ENCODE measurements at places on chromosomes 1 and 21.
A peak's percentile ranks its signal among the peaks of the same experiment; 100 is the strongest.

DNA sequence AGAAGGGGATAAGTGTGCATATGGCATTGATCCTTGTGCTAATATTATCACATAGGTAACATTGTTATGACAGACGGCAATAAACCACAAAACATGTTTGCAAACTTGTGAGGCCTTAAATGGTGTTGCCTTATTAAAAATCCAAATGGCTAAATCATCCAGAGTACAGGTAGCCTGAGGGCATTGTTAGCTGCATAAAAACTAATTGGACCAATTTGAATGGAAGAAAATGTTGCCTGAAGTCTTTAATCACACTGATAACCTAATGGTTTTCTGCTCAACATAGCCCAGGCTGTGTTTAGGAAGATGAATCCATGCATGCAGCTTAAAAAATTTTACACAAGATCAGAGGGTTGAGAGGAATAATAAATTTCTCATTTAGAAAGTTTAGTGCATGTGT is 19.4 kb upstream of the LRRC53 start:
- no peak for DNase-seq

DNA sequence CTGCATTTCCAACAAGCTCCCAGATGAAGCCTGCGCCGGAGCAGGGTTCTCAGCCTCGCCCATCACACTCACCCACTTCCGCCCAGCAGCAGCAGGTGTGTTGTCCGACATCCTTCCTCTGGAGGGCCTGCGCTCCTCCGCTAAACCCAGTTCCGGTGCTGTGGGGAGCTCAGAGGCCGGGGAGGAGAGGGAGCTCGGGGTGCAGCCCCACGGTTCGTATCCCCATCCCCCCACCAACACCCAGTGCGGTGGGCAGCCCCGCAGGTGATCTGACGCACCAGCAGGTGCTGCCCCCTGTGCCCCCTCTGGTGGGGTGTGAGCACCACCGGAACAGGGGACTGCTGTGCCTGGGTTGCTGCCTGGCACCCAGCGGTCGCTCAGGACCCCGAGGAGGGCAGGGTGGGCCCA is 3.4 kb upstream of the PEX10 start:
- peak; percentile 48 for DNase-seq

DNA sequence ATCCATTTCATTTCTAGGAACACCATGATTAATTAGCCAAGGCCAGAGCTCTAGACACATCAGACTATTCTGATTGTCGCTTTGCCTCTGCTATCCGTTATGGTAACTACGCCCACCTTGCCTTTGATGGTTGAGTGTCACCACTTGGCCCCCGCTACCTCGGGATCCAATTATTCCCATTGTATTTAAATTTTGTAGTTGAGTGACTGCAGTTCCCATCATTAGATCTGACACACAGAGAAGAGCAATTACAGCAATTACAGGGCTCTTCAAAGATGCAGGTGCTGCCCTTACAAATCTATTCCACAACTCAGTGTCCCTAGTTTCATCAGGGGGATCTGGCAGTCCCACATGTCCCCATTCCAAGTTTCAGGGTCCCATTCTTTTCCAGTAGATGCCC is 44.9 kb upstream of the ABCA4 start:
- DNase-seq, result no peak

GRCh38 chr1:30085811-30086770 is 637.3 kb downstream of the MATN1 start:
- DNase-seq, result no peak

- DNase-seq, result no peak
Measured at GRCh38 chr1:199264283-199264682, 625.4 kb downstream of the PTPRC start.

DNA sequence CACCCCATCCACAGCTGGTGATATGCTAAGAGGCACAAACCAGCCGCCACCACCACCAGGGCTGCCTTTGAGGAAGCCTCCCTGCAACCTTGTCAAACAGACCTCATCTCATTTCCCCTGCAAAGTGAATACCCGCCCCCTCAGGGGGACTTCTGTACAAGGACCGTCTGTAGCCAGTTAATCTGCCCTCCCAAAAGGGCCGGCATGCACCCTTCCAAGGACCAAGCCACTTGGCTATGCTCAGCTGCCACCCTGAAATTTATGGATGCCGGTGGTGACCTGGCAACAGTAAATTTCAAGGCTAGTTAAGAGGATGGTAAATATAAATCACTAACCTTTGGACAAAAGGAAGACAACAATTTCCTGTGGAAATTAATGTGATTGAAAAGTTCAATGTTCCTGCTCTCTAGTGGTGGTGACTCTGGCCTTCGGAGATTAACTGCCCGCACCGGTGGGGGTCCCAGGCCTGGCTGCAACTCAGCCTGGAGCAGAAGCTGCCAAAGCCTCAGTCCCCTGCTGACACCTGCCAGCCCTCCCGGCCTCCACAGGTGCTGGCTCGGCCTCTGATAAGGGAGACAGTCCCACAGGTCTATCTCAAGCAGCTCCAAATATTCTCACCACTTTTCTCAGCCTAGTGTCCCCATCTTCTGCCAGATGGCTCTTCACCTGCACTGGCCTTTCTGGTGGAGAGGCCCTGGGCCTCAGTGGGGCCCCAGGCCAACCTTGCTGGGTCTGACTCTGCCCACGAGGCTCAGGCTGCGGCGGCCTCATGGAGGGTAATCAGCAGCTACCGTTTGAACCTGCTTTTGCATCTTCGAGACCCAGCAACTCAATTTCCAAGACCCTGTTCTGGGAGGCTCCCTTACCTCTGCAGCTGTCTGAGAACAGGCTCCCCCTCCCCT is 12.2 kb downstream of the TMEM53 start:
- DNase-seq, result no peak

DNA sequence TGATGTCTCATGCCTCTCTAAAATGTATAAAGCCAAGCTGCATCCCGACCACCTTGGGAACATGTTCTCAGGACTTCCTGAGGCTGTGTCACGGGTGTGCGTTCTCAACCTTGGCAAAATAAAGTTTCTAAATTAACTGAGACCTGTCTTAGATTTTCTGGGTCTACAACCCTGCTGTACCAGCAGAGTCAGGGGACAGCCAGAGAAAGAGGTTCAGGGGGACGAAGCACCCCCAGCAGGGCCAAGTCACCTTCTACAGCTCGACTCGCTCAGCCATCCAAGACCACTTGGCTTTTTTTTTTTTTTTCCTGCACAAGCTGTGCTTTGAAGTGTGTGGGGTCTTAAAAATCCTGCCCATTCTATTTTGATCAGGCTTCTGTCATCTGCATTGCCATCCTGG is 28.5 kb upstream of the PDE9A start:
- DNase-seq, result no peak

- DNase-seq, result no peak
Measured at GRCh38 chr1:37270639-37271038, 203.7 kb upstream of the ZC3H12A start.

DNA sequence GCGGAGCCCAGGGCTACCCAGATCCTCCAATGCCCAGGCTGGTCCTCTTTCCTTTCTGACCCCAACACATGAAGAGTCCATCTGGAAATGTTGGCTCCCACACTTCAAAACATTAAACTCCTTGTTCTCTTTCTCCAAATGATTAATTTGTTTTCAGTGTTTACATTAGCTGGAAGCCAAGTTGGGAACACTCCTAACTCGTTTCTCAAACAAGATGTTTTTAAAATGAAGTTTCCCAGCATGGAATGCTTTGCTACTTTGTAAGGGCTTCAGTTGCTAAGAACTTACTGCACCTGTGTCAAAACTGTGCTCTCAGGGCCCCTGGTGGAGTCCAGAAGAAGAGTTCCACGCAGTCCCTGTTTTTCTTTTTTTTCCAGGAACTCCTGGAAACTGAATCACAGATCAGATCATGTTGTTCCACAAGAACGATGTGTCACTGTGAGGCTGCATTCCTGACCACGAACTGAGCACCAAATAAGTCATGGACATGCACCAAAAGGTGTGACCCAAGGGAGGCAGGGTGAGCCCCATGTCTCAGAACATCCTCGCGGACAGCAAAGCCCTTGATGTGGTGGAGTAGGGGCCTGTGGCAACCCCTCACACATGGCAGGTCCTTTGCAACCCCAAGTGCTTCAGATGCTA is 257.3 kb downstream of the KCNJ6 start:
- DNase-seq, result no peak

- no peak for DNase-seq
Measured at GRCh38 chr1:21308330-21308729, 18.1 kb upstream of the ECE1 start.

DNA sequence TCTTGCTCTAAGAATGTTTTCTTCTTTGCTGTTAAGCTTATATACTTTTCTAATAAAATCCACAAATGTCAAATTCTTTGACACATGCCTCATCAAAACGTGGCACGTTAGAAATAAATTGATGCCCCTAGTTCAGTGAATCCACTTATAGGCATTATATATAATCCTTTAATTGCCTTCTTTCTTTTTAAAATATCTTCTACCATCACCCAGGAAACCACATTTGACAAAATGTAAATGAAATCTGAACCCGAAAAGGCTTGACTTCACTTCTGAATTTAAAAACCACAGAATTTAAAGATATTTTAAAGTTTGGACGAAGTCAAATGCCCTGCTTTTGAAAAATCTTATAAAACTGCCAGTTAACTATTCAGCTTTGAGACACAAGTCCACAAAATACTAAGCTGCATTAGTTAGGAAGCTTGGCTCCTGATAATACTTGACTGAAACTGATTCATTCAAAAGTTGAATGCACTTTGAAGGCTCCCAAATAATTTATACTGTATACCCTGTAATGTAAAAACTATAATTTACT is 22.4 kb upstream of the KIFAP3 start:
- DNase-seq, result no peak

DNA sequence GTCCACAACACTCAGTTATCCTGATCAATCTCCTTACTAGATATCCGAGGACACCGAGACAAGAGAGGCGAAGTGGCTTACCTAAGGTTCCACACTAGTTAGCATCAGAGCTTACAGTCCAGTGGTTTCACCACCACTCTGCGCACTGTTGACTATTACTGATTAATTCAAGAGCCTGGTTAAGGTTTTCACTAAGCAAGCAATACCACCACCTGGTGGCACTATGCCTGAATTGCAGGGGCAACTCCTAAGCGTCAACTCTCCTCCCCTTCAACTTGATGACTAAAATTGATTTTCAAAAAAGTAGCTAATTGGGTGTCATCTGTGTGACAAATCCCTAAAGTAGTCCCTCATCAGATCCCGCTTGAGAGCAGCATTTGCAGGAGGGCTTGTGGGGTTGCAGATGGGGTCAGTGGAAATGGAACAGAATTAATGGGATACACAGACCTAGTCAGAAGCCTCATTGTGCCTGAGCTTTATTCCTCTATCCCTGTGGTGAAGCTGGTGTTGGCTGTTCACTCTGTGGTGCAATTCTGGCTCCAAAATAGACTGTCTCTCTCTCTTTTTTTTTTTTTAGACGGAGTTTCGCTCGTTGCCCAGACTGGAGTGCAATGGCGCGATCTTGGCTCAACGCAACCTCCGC is 9.1 kb downstream of the TTC22 start:
- DNase-seq, result peak; percentile 43

- no peak for DNase-seq
Measured at GRCh38 chr1:200426196-200426595, 16.4 kb upstream of the ZNF281 start.

DNA sequence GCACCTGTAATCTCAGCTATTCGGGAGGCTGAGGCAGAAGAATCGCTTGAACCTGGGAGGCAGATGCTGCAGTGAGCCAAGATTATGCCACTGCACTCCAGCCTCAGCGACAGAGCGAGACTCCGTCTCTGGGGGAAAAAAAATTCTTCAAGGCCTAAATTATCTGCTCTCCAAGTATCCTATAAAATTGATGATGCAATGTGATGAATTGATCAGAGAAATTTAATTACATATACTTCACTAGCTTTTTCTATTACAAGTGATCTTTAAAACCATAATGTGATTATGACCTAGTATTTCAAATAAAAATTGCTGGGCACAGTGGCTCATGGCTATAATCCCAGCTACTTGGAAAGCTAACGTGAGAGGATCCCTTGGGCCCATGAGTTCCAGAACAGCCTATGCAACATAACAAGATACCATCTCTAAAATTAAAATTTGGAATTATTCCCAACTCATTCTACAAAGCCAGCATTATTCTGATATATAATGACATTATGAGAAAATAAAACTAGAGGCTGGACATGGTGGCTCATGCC is 43.7 kb downstream of the ARID4B start:
- DNase-seq, result no peak

- DNase-seq, result no peak
Measured at GRCh38 chr1:203479646-203480045, 4.0 kb downstream of the PRELP start.

DNA sequence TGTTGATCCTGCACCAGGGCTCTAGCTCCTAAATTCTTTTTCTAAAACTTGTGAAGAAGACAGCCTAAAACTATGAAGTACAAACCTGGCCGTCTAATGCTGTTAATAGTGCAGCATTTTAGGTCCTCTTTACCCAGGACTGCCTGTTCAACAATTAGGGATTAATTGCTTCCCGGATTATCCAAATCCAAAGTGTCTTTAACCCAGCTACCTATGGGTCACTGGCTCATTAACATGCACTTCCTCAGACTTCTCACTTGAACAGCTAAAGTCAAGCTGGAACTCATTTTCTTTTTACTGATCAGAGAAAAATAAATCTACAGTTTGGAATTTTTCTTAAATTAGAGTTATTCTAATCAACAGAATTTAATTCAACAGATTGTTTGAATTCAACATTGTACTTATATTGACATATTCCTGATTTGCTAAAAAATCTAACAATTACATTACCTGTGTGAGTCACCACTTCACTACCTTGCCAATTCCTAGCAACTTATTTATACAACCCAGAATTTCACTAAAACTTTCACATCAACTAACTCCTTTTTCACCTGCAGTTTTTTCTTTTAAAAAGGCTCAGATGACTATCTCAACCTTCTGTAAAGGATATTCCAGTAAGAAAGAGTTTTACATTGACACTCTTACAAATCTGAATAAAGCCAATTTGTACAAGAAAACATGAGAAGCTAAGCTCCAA is 3.3 kb downstream of the HNRNPU start:
- DNase-seq, result peak; percentile 30

GRCh38 chr1:95013950-95014574 is 58.7 kb downstream of the ALG14 start:
- no peak for DNase-seq

GRCh38 chr1:221138516-221138915 is 259.3 kb downstream of the HLX start:
- DNase-seq, result no peak

- DNase-seq, result no peak
Measured at GRCh38 chr1:163870666-163871065, 548.9 kb downstream of the NUF2 start.

DNA sequence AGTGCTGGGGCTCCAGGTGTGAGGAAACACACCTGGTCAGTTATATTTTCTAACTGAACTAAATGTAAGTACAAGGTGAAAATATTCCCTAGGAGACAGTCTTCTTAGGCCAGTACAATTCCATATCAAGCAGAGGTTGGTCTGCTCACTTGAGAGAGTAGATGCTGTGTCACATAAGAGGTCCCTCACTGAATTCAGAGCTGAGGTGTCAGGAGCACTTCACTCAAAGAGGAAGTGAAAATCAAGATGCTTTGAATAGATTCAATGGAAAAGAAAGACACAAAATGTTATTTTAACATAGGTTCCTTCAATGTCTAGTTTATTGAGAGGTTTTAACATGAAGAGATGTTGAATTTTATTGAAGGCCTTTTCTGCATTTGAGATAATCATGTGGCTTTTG is 4.3 kb upstream of the FCRL3 start:
- DNase-seq, result no peak

GRCh38 chr1:38444311-38444710 is 397.7 kb upstream of the POU3F1 start:
- DNase-seq, result no peak
